CD4-positive, alpha-beta T cell treated with Interferon gamma for 1 hour (primary cell): ENCODE measurements at places on chromosomes 12 and 14.

DNA sequence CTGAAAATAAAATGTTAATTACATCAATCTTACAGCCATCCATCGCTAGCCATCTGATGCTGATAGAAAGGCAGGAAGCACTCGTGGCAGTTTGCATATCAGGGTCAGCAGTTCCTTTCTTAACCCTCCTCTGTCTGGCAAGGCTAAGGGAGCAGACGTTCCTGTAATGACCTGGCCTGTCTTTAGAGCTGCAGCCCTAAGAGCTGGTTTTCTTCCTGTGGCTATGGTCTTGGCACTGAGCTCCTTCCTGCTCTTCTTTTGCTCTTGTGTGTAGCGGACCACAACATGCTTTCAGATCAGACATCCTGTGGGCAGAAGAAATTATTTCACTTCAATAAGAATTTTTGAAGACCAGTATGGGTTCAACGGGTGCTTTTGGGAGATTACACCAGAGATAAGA, 170.4 kb downstream of the DAD1 start:
- no peak for DNase-seq

DNA sequence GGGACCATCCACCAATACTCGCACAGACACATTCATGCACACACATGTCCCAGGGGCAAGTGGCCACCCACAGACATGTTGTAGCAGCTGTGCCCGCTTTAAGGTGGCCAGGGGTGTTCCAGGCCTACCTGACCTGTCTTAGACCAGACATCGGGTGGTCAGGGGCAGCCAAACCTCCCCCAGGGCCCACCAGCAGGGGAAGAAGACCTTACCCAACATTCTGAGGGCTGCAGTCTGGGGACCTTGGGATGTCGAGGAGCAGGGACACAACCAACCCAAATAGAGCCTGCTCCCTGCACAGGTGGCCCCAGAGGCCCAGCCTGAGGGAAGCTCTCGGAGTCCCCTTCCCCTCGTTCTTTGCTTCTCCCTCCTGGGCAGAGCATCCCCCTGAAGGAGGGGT, 1.7 kb upstream of the TMEM119 start:
- DNase-seq = no peak

DNA sequence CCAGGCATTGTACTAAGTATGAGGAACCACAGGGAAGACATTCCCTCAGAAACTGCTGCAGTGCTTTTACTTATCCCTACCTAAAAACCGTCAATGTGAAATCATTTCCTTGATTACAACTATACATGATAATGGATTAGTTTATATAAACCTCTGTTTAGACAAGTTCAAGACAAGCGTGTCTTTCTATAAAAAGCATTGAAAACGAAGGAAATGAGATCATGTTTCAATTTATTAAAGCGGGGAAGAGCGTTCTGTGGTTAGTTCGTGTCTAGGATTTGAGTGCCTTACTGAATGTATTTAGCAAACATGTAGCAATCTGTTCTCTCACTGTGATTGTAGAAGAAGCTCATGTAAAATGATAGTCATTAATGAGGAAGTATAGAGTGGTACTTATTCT, 37.5 kb downstream of the GALC start:
- no peak for DNase-seq

GRCh38 chr14:96224480-96225096, 19.9 kb downstream of the BDKRB2 start:
- DNase-seq = no peak
